ENCODE measurements at places on chromosomes 7 and 10. TPM values are rescaled to one million over a fixed set of nuclear protein-coding genes. Genes with fewer than 3 reads are reported as not detected.
A peak's percentile ranks its signal among the peaks of the same experiment; 100 is the strongest.

- H3K4me3 ChIP-seq, result no peak overlapping the region
- H3K36me3 ChIP-seq, result no peaks in the 10 kb centered on the region
- H3K4me1 ChIP-seq, result peaks cover 3% of the 10 kb centered on the region
- DNase-seq, result no peak
- no peaks in the 10 kb centered on the region for H3K27me3 ChIP-seq
These were observed 496.8 kb downstream of the TFEC start for GRCh38 chr7:115533785-115534184.

DNA sequence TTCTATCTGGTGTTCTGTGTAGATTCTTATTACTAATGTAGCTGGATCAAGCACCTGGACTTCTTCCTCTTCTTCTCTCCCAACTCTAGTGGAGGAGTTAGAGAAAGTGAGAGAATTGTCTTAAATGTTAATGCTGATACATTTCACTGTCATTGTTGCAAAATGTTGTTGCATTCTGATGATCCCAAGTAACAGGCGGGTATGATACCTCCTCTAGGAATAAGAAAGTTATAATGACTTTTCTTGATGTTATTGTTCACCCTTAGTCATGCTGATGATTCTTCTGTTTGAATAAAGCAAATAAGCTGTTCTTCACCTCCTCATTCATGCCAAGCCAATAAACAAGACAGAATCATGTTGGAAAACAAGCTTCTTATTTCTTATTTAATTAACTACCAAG is 9.1 kb downstream of the CHRM2 start:
- H3K27ac ChIP-seq, result peak overlapping the region; percentile 58
- H3K27me3 ChIP-seq, result peaks cover 13% of the 10 kb centered on the region
- peaks cover 5% of the 10 kb centered on the region for H3K36me3 ChIP-seq
- DNase-seq, result no peak
- peaks cover 35% of the 10 kb centered on the region for H3K4me1 ChIP-seq
- no peak overlapping the region for H3K4me3 ChIP-seq

OR2A5 gene
- total RNA-seq, result not detected

DNA sequence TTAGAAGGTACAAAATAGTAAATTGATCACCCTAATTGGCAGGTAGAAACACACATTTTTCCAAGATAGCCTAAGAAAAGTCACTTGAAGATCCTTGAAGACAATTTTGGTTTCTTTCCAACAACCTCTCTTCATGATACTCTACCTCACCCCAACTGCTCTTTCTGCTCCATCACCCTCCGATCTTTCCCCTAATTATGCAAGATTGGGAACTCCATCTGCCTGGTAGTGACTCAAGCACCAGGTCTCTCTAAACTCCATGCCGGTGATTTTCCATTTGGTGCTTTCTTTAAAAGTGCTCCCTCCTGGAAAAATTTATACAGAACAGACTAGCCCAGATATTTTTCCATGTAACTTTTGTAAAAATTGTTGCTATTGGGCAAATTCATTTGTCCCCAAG is 1.1 kb upstream of the AKR1B1 start:
- H3K27me3 ChIP-seq, result no peaks in the 10 kb centered on the region
- peaks cover 13% of the 10 kb centered on the region for H3K4me1 ChIP-seq
- DNase-seq, result no peak
- peaks cover 11% of the 10 kb centered on the region for H3K36me3 ChIP-seq
- no peak overlapping the region for H3K27ac ChIP-seq

DNA sequence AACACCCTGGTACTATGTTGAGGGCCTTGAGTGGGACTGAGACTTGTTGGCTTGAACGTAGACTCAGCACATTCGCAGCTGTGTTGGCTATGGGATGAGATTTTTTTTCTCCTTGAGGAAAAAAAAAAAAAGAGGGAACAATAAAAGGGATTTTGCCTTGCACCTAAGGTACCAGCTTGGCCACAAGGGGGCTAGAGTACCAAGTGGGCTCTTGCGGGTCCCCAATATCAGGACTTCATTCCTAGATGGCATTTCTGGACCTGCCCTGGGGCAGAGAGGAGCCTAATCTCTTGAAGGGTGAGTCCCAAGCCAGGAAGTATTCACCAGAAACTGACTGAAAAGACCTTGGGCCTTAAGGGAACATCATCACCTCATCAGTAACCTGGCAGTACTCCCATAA is 1083.6 kb upstream of the PHF14 start:
- no peak for DNase-seq
- no peak overlapping the region for H3K4me3 ChIP-seq

- H3K36me3 ChIP-seq, result peaks cover 49% of the 10 kb centered on the region
- no peaks in the 10 kb centered on the region for H3K4me1 ChIP-seq
- H3K27me3 ChIP-seq, result no peaks in the 10 kb centered on the region
- no peak overlapping the region for H3K4me3 ChIP-seq
- no peak overlapping the region for H3K27ac ChIP-seq
These were observed 75.8 kb downstream of the ZRANB1 start for GRCh38 chr10:125017547-125018298.

DNA sequence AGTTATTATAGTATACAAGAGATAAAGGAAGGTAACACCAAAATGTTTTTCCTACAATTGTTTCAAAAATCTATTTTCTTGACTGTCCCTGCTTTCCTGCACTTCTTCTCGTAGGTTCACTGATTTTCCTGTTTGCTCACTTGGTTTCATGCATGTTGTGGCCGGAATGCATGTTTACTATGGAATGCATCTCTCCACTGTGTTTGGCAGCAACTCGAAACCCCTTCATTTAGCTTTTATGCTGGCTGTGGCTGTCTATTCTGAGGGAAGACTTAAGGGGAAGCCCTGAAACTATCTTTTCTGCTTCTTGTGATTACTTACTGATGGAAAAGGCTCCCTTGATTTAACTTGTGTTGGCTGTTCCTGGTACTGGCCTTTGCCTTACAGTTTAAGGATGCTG is 120.3 kb downstream of the NRG3 start:
- H3K27ac ChIP-seq, result no peak overlapping the region
- H3K4me3 ChIP-seq, result no peak overlapping the region
- no peak for DNase-seq

PTPRZ1 gene
- total RNA-seq, result 3.4 TPM

DNA sequence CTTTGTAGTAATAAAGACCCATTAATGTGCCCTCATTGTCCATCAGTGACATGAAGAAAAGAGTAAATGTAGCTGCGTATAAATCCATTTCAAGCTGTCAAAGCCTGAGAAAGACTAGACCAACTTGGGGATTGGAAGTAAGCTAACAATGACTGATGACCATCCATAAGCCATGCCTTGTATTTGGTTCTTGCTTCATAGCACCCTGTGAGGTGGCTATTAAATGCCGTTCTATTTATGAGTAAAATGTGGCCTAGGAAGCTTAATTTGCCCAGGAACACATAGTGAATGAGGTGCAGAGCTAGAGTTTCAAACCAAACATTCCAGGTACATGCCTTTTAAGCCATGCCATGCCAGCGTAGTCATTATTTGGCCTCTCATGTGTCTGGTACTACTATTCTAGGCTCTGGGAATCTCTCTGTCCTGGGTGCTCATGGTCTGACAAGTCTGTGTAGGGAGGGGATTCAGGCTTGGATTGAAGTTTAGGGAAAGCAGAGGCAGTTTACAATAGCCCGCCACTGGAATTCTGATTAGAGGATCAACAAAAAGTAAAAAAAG is 92.1 kb downstream of the ZNF277 start:
- no peak overlapping the region for H3K4me3 ChIP-seq
- no peaks in the 10 kb centered on the region for H3K4me1 ChIP-seq
- no peak overlapping the region for H3K27ac ChIP-seq

DNA sequence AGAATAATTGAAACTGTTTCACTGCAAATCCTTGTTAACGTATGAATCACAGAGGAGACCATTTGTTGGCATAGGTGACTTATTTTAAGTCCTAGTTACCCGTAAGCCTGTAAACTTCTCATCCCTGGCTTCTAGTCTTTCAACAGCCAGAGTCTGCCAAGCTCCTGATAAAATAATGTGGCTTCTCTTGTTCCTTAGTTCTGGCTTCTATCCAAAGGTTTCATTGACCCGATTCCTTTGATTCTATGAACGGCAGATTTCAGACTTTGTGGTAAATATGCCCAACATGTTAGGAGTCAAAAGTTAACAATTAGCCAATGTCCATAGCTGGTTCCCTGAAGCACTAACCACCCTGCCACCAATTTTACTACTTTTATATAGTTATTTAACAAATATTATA is 23.3 kb downstream of the DNAH11 start:
- peaks cover 8% of the 10 kb centered on the region for H3K27me3 ChIP-seq
- H3K27ac ChIP-seq, result no peak overlapping the region
- H3K4me1 ChIP-seq, result no peaks in the 10 kb centered on the region
- no peak overlapping the region for H3K4me3 ChIP-seq
- DNase-seq, result no peak

CALN1 gene
- total RNA-seq, result 0.25 TPM

SGPL1 gene
- total RNA-seq, result 89.9 TPM

DNA sequence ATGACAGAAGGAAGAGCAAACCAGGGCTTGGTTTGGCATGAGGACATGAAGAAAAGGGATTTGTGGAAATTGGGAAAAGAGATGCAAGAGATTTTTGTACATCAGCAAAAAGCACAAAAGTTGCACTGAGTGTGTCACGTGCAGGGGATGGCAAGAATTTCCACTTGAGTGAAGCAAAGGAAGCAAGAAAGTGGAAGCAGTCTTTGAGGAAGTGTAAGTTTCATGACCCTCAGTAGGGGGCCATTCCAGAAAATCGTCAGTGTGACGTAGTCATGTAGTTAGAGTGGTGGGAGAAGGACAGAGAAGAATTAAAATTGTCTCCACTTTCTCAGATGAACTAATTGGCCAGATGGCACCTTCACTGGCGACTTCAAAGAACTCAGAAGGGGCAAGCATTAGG is 123.3 kb upstream of the FZD1 start:
- no peak for DNase-seq
- H3K4me3 ChIP-seq, result no peak overlapping the region
- H3K27ac ChIP-seq, result no peak overlapping the region

SLC18A3 gene
- 0.34 TPM for total RNA-seq

DNA sequence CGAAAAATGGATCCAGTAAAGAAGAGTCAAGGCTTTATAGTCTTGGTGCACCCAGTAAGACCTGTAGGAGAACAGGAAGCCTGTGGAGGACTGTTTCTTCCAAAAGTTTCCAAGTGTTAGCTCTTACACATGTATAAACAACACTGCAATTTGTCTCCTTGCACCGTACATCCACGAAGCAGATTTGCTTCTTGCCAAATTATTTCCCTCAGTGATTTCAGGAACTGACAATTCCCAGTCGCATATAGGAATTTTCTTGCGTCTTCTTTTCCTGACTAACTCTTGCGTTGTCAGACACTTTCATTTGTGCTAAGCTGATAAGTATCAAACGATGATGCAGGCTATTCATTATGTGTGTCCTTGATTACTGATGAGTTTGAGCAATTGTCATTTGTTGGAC is 182.1 kb downstream of the PKD1L1 start:
- no peak overlapping the region for H3K4me3 ChIP-seq
- peak overlapping the region; percentile 94 for H3K27ac ChIP-seq
- H3K27me3 ChIP-seq, result no peaks in the 10 kb centered on the region
- peaks cover 55% of the 10 kb centered on the region for H3K4me1 ChIP-seq
- peaks cover 1% of the 10 kb centered on the region for H3K36me3 ChIP-seq

DNA sequence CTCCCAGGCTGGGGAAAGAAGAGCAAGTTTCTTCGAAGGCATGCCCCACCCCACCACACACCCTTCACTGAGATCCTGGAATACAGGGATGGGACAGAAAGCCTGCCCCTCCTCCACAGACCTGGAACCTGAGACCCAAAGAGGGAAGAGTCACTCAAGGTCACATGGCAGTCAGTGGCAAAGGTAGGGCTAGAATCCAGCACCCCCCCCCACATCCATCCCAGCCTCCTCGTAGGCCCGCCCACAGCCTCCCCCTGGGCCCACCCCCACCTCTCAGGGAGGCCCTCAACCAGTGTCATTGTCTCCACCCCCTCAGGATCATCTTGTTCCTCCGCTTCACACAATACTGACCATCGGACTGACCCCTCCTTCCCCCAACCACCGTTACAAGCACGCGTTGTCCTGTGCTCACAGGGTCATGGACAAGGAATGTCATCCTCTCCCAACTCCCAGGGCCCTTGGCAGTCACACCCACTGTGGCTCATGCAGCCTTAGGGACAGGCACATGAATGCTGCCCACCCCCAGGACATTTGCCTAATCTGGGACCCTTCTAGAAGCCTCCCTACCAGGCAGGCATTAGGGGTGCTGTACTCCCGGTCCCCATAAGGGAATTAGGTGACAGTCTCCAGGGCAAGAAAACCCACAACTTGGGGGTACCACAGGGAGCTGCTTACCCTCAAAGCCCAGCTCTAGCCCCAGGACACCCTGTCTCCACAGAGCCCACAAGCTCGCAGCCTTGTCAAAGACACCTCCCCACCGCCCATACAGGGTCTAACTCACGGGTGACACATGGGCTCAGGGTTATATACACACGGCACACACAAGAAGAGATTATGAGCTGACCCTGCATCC is 1.4 kb downstream of the KCNH2 start:
- H3K4me1 ChIP-seq, result peaks cover 35% of the 10 kb centered on the region
- peaks cover 79% of the 10 kb centered on the region for H3K27me3 ChIP-seq
- no peak overlapping the region for H3K27ac ChIP-seq
- peak overlapping the region; percentile 74 for H3K4me3 ChIP-seq

GRCh38 chr7:27185013-27185853 is at the start of gene HOXA11:
TSS of gene HOXA11 (minus strand) at chr7:27185232. CDS start at chr7:27185144, 88 bp downstream.
- H3K4me1 ChIP-seq, result peaks cover 54% of the 10 kb centered on the region
- no peaks in the 10 kb centered on the region for H3K36me3 ChIP-seq
- DNase-seq, result no peak

GRCh38 chr10:81876253-81877077 is 1.5 kb downstream of the NRG3 start:
- H3K27ac ChIP-seq, result no peak overlapping the region
- H3K36me3 ChIP-seq, result no peaks in the 10 kb centered on the region
- DNase-seq, result no peak

DNA sequence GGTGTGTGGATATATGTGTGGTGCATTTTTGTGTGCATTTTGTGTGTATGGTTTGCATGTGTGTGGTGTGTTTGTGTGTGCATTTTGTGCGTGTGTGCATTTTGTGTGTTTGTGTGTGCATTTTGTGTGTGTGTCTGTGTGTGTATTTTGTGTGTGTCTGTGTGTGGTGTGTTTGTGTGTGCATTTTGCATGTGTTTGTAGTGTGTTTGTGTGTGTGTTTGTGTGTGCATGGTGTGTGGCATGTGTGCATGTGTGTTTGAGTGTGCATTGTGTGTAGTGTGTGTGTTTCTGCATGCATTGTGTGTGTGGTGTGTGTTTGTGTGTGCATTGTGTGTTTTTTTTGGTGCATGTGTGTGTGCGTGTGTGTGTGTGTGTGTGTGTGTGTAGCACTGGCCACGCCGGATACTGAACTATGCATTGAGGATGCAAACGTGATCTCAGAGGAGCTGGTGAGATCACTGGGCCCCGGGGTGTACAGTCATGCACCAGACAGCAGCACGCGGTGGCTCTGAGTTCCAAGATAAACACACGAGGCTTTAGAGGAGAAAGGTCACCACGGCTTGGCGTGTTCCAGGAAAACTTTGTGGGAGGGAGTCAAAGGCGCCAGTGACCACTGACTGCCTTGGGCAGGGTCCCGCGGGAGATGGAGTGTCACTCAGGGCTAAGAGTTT is 106.6 kb upstream of the SHH start:
- no peak overlapping the region for H3K27ac ChIP-seq
- H3K4me1 ChIP-seq, result peaks cover 15% of the 10 kb centered on the region
- peaks cover 11% of the 10 kb centered on the region for H3K27me3 ChIP-seq

Measured in mesothelial cell of epicardium (in vitro differentiated cells).